ENCODE measurements at places on chromosomes 2 and 18. TPM values are rescaled to one million over a fixed set of nuclear protein-coding genes. Genes with fewer than 3 reads are reported as not detected.

GRCh38 chr2:54382601-54383000 lies 73.5 kb upstream of the SPTBN1 start:
- no peak overlapping the region for H3K27ac ChIP-seq
- no peaks in the 10 kb centered on the region for H3K36me3 ChIP-seq
- no peak for DNase-seq
- H3K4me3 ChIP-seq = no peak overlapping the region

GRCh38 chr18:2971741-2972552 lies 41.0 kb downstream of the LPIN2 start:
- peaks cover 24% of the 10 kb centered on the region for H3K4me1 ChIP-seq
- no peaks in the 10 kb centered on the region for H3K27me3 ChIP-seq
- peak overlapping the region; percentile 61 for H3K27ac ChIP-seq
- DNase-seq = no peak
- no peak overlapping the region for H3K4me3 ChIP-seq

DNA sequence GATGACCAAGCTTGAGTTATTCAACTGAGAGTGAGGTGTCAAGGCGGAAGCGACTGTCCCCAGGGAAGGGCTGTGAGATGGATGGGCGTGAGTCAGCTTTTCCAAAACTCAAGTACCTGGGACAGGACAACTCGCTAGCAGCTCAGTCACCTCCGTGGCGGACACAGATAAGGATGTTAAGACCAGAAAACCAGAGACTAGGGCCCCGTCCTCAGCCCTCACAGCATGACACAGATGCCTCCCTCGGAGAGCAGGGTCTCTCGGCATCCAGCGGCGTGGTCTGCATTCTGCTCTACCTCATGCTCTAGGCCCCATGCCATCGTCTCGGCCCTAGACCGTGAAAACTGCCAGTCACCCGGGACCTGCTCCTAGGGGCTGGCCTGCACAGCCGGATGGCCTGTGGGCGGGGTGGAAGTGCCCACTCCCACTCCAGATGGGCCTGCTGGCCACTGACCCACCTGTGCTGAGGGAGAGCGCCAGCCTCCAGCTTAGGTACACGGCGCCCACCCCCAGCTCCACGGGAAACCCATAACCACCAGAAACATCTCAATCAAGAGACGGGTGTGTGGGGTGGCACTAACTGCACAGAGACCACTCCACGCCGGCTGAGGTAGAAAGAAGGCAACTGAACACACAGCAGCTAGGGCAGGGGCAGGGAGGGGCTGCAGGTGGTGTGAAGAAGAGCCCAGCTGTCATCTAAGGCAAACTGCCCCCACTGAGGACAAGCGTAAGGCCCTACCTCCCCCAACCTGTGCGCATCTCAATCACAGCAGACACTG lies 39.8 kb downstream of the ANO7 start:
- H3K4me1 ChIP-seq = no peaks in the 10 kb centered on the region
- no peak overlapping the region for H3K27ac ChIP-seq
- H3K4me3 ChIP-seq = no peak overlapping the region
- H3K36me3 ChIP-seq = peaks cover 67% of the 10 kb centered on the region

- no peaks in the 10 kb centered on the region for H3K27me3 ChIP-seq
- H3K4me1 ChIP-seq = no peaks in the 10 kb centered on the region
- no peaks in the 10 kb centered on the region for H3K36me3 ChIP-seq
- H3K4me3 ChIP-seq = no peak overlapping the region
Measured at GRCh38 chr2:180690611-180691010, 289.8 kb upstream of the UBE2E3 start.

- no peaks in the 10 kb centered on the region for H3K36me3 ChIP-seq
- H3K27ac ChIP-seq = no peak overlapping the region
- DNase-seq = no peak
- no peak overlapping the region for H3K4me3 ChIP-seq
- no peaks in the 10 kb centered on the region for H3K4me1 ChIP-seq
Measured at GRCh38 chr18:66558773-66559172, 45.1 kb downstream of the CDH19 start.

GRCh38 chr2:120520929-120521912 lies 175.3 kb downstream of the INHBB start:
- no peaks in the 10 kb centered on the region for H3K27me3 ChIP-seq
- H3K27ac ChIP-seq = no peak overlapping the region
- H3K4me3 ChIP-seq = no peak overlapping the region
- DNase-seq = peak; percentile 66
- no peaks in the 10 kb centered on the region for H3K36me3 ChIP-seq

DNA sequence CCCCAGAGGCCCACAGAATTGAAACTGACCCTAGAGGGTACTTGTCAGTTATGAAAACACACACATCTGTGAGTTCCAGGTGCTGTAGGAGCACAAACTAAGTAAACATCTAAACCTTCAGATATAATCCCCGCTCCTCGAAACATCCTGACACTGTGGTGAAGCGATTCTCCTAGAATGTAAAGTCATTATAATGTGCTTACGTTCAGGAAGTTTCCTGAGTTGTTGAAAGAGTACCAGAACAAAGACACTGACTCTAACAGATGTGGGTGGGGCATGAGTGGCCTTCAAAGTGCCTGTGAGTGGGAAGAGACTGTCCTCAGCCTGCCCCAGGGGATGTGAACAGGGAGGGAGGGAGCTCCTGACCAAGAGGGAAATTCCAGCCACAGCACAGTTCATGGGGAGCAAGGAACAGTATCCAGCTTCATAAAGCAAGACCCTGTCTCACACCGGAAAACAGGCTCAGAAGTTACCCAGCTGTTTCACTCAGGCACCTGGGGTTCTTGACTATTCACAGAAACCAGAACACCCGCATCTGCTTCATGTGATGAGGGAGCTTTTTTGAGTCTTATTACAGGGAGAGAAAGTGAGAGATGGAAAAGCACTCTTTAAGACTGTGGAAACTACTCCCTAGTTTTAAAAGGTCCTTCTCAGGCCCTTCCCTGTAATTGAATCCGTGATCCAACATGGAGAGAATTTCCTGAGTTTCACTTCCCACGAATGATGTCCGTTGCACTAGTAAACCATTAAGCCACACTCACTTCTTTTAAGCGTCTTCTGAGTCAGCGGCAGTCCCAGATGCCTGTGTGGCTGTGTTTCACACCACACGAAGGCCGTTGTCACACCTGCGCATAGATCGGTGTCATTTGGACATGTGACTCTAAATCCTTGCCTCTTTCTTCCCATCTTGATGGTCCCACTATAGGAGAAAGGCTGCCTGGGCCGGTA lies 88.6 kb upstream of the EML6 start:
- H3K27ac ChIP-seq = peak overlapping the region; percentile 69
- peaks cover 19% of the 10 kb centered on the region for H3K4me1 ChIP-seq
- H3K4me3 ChIP-seq = no peak overlapping the region
- H3K27me3 ChIP-seq = no peaks in the 10 kb centered on the region

GRCh38 chr2:33236482-33237385 lies 239.7 kb upstream of the RASGRP3 start:
- DNase-seq = no peak
- H3K36me3 ChIP-seq = no peaks in the 10 kb centered on the region
- no peak overlapping the region for H3K27ac ChIP-seq
- no peak overlapping the region for H3K4me3 ChIP-seq

- H3K4me1 ChIP-seq = no peaks in the 10 kb centered on the region
- no peak overlapping the region for H3K4me3 ChIP-seq
- DNase-seq = no peak
- H3K27ac ChIP-seq = no peak overlapping the region
- no peaks in the 10 kb centered on the region for H3K27me3 ChIP-seq
Measured at GRCh38 chr2:213644926-213645325, 360.7 kb downstream of the SPAG16 start.

DNA sequence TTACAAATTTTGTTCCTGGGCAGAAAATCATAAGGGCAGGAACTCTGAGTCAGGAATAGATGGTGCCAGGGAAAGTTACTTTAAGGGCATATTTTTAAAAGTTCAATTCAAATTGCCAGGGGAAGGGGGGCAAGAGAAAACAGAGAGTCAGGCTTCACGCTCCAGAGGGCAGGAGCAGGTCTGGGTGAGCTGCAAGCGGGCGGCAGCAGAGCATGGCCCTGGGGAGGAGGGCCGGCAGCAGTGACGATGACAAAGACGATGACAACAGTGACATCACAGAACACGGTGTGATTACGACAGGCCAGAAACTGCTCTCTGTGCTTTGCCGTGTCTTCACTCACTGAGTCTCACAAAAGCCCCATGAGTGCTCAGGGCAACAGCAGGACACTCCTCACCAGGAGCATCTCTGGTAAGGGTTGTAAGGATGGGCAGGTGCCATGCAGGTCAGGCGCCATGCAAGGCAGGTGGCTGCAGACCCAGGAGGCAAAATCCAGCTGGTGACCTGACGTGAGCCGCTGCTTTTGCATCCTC lies 23.3 kb downstream of the CHST10 start:
- DNase-seq = peak; percentile 78
- H3K27ac ChIP-seq = peak overlapping the region; percentile 71
- no peaks in the 10 kb centered on the region for H3K36me3 ChIP-seq
- H3K4me1 ChIP-seq = peaks cover 7% of the 10 kb centered on the region

- no peaks in the 10 kb centered on the region for H3K36me3 ChIP-seq
- no peak overlapping the region for H3K4me3 ChIP-seq
- H3K27ac ChIP-seq = no peak overlapping the region
- DNase-seq = no peak
- H3K4me1 ChIP-seq = no peaks in the 10 kb centered on the region
Measured at GRCh38 chr2:212097001-212097400, 441.6 kb downstream of the ERBB4 start.

DNA sequence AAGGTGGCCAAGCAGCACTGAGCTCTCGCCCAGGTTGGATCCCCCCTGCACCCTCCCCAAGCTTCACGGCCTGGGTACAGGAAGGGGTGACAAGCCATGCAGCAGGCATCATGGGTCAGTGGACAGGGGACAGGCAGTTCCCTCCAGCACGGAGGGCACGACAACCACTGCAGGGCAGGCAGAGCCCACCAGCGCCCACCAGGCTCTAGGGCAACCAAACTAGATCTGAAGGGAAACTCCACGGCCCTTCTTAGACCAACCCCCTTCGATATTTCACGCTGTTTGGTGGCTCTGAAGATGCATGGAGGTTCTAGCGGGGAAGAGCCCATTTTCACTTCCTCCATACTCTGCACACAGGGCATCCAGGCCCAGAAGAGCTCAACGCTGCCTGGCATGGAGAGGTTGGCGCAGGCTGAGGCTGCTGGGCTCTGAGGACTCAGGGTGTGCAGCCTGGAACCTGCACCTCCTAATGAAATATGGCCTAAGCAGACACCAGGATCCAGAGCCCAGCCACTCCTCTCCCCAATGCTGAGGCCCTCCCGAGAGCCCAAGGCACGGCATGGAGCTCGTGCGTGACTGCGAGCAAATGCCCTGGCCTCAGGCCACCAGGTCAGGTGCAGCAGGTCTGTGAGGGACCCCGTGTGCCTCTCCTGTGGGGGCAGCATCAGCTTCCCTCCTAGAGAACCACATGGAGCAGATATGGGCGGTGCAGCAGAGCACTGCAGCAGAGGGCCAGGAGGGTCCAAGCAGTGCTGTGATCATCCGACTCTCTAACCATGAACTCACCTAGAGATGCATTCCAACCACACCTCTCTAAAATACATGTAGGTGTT lies 8.7 kb upstream of the MTERF4 start:
- H3K4me1 ChIP-seq = no peaks in the 10 kb centered on the region
- H3K36me3 ChIP-seq = no peaks in the 10 kb centered on the region
- DNase-seq = no peak
- H3K27me3 ChIP-seq = no peaks in the 10 kb centered on the region
- H3K4me3 ChIP-seq = no peak overlapping the region

- DNase-seq = peak; percentile 74
- H3K27me3 ChIP-seq = no peaks in the 10 kb centered on the region
- peaks cover 5% of the 10 kb centered on the region for H3K4me1 ChIP-seq
- H3K27ac ChIP-seq = peak overlapping the region; percentile 61
Measured at GRCh38 chr2:240213226-240213475, 72.7 kb upstream of the OTOS start.

- peaks cover 26% of the 10 kb centered on the region for H3K4me1 ChIP-seq
- H3K4me3 ChIP-seq = no peak overlapping the region
- no peak overlapping the region for H3K27ac ChIP-seq
Measured at GRCh38 chr18:13577091-13577697, 149.2 kb downstream of the FAM210A start.

GRCh38 chr2:189646521-189646920 lies 14.7 kb upstream of the ASNSD1 start:
- no peaks in the 10 kb centered on the region for H3K4me1 ChIP-seq
- no peak overlapping the region for H3K4me3 ChIP-seq
- no peak for DNase-seq
- no peaks in the 10 kb centered on the region for H3K27me3 ChIP-seq

DNA sequence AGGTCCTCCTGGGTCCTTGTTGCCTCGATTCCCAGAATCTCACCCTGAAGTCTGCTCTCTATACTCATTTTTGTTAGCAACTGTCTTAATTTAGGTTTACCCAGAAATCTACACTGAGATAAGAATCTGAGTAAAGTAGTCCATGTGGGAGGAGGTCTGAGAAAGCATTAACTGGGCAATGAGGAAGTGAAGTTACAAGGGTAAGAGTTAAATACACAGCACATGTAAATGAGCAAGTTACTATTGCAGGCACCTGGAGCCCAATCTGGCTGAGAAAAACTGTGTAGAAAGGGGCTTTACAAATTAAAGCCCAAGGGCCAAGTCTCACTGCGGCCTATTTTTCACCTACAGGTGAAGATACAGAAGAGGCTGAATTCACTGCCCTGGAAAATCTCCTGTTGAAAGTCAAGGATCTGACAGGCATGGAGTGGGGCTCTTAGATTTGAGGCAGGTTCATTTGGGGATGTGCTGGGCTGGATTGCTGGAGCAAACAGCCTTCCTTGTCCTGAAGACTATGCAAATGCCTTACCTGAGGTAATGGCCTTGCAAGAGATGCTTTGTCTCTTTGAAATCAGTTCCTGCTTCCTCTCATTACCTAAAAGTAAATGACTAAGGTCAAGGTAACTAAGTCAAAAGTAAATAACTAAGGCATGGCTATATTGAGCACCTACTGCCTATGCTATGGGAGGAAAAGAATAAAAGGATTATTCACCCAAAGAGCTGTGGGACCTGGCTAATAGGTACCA lies 84.4 kb upstream of the DYNAP start:
- no peak overlapping the region for H3K27ac ChIP-seq
- no peak overlapping the region for H3K4me3 ChIP-seq
- H3K4me1 ChIP-seq = no peaks in the 10 kb centered on the region
- H3K36me3 ChIP-seq = no peaks in the 10 kb centered on the region
- DNase-seq = no peak
- H3K27me3 ChIP-seq = no peaks in the 10 kb centered on the region

The C2orf15 gene
- 6.1 TPM for total RNA-seq

The REG3A gene
- total RNA-seq = not detected

The DYNAP gene
- total RNA-seq = not detected

The STARD6 gene
- total RNA-seq = not detected

The OTOS gene
- 62.8 TPM for total RNA-seq

The COLEC12 gene
- 6.3 TPM for total RNA-seq

The ELP2 gene
- total RNA-seq = 68.8 TPM

The TRIM43 gene
- not detected for total RNA-seq

The GLI2 gene
- total RNA-seq = 1.1 TPM

The ATOH8 gene
- total RNA-seq = 82.8 TPM

The SIX2 gene
- total RNA-seq = 3.1 TPM

The PIEZO2 gene
- 5.0 TPM for total RNA-seq
